NCI-H82 (cell line): ENCODE measurements at places on chromosomes 5 and 9.

DNA sequence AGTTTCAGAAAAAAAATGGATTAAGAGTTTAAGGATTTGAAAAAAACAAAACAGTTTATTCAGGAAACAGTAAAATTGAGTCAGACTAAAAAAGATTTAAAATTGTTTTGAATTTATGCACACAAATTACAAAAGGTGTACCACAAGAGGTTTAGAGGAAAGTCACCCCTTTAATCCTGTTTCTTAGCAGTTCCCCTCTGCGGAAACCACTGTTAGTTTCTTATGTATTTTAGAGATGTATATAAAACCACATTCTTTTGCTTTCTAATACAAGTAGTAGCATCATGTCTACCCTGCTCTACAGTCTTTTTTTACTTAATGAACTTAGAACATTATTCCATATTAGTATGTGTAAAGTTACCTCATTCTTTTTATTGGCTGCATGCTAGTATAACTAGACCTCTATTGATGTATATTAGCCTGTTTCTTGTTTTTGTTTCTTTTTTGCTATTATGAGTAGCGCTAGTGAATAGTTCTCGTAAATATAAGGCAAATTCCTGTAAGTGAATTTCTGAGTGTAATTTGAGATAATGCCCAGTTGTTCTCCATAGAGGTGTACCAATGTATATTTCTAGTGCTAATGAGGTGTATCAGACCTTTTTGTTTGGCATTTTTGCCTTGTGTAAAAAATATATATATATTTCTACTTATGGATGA is 20.0 kb downstream of the GPBP1 start:
- no peak for DNase-seq

GRCh38 chr9:117827456-117827855 is 123.3 kb downstream of the TLR4 start:
- peak; percentile 50 for DNase-seq

- DNase-seq: no peak
Measured at GRCh38 chr5:88190106-88190834, 78.4 kb downstream of the TMEM161B start.

DNA sequence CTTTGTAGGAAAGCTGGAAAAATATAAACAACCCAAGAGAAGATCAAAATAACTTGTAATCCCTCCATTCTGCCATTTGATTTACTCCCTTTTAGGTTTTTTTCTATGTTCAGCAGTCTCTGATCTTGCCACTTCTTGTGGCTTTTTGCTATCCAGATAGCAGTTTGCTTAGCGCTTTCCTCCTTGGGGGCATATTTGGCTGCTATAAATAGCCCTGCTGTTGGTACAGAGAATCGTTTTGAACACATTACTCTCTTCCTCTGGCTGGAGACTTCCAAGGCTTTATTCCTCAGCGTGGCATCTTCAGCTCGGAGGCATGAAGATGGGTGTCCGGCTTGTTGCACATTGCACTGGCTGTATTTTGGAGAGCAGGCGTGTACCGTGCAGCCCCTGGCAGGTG is 38.6 kb downstream of the HMCN2 start:
- DNase-seq: no peak

- DNase-seq: no peak
Measured at GRCh38 chr5:167071981-167072610, 1219.3 kb upstream of the WWC1 start.

DNA sequence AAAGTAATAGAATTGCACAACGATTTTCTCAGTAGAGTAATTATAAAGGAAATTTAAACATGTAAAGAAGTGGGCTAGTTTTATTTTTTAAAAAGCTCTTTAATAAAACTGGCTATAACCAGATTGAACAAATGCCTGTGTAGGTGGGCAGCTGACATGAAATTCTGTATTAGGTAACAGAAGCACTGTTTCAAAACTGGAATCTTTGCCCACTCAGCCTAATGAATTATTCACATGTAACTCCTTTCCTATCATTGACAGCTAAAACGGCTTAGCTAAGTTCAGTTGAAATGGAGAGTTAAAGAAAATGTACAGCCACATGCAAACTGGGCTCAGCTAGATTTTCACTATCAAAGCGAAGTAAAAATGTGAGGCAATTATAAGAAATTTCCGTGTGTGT is 1300.1 kb upstream of the ACO1 start:
- DNase-seq: no peak
